ENCODE measurements at places on chromosomes 5 and 9.

DNA sequence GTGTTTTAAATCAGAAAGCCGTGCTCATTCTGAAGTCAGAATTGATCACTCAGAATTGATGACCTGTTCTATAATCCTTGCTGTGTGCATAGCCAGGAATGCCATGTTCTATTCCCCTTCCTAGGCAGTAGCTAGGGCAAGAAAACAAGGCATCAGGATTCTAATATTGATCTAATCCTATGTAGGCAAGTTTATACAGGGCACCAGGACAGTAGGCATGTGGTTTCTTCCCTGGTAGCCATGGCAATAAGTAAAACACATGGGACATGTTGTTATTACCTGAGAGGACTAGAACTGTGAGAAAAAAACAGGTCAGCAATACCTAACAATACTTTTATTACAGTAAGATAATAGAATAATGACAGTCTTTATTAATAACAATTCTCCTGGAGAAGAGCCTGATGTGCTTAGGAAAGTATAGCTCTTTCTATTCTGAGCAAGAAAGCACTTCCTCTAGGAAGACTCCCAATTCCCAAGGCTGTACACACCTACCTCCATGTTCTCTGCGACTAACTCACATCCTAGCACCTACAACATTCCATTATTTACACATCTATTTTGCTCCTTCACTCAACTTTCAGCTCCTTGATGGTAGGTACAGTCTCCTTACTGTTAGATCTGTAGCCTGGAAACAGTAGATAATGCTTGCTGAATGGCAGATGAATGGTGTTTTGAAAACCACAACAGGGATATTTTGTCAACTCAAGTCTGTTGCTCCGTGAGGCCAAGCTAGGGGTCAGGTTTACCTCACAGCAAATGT is 70.8 kb downstream of the STX17 start:
- no peak for DNase-seq

DNA sequence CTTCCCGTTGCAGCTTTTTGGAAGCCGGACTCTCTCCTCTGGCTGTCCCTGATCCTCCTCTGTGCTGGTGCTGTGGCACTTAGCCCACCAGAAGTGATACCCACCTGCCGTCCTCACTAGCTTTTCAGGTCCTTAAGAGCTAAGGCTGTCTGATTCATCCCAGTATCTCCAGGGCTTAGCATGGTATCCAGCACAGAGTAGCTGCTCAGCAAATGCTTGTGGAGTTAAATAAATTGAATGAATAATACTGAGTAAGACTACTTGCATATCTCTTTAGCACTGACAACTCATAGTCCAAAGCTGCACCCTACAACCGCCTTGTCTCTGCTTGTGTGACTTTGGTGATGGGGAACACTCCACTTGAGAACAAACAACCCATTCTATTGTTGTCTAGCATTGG is 7.7 kb upstream of the XPA start:
- no peak for DNase-seq

DNA sequence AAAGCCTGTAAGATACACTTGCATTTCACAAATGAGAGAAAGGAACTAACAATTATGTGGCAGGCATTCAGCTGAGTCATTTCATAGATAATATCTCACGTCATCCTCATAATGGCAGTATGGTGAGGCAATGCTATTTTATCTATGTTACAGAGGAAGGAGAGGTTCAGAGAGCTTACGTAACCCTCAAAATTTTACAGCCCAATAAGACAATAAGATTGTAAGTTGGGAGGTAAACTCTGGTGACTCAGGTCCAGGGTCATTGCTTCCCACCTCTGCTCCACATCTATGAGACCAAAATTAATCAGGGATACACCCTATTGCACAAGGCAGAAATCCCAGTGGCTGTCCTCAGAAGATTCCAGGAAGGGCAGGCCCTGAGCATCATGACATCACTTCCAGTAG is 309.7 kb downstream of the NSG2 start:
- DNase-seq = no peak

DNA sequence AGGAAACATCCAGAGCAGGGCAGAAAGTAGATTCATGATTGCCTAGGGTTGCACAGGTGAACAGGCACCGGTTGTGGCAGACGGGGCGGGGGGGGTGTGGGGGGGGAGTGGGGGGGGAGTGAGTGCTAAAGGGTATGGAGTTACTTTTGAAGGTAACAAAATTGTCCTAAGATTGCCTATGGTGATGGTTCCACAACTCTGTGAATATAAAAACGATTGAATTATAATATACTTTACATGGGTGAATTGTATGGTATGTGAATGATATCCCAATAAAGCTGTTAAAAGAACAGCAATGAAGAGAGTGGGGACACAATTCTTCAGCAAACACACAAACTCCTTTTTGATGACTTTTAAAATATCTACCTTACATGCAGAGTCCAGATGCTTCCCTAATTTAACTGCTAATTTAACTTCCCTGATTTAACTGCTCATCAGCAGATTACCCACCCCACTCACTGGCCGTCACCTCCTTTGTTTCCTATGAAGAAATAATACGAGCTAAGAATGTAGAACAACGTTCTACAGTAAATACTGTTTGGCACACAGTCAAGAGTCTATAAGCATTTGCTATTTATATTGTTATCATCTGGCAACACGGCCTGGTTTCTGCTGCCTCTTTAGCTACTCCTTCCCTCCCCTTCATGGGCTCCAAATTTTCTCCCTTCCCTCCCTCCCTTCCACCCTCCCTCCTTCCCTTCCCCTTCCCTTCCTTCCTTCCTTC is 83.5 kb downstream of the PTCH1 start:
- no peak for DNase-seq

DNA sequence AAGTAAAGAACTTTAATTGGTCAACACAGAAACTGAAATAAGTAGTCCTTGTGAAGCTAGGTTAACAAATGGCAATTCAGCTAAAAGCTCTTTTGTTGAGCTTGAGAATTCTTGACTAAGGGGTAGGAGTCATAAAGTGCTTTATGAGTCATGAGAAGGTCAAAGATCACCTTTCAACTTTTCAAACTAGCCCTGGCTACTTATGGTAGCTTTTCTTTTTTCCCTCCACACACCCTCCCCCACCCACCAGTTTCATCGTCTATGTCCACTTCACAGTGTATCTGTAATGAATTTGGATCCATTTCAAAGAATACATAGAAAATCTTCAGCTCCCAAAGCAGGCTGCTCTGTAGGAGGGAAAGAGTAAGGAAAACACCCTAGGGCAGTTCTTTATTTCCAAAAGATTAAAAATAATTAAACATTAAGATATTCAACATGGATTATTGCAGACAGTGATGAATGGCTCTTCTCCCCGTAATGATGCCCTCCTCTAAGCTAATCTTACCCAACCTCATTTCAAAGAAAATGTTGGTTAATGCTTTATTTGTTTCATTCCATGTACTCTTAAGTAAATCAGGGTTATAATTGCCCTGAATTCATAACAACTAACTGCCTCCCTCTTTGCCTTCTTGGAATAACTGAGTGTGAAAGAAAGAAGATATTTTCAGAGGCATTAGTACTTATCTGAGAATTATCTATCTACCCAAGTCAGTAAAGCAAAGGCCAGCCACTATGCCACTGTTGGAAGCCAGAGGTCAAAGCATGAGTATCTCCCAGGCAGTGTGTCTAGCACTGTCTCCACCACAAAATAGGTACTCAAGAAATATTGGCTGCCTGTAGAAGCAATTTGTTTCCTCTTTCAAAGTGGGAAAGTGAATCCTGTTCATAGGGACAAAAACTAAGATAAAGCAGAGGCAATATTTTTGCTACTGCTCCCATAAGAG is 290.6 kb downstream of the PIK3R1 start:
- DNase-seq = no peak

DNA sequence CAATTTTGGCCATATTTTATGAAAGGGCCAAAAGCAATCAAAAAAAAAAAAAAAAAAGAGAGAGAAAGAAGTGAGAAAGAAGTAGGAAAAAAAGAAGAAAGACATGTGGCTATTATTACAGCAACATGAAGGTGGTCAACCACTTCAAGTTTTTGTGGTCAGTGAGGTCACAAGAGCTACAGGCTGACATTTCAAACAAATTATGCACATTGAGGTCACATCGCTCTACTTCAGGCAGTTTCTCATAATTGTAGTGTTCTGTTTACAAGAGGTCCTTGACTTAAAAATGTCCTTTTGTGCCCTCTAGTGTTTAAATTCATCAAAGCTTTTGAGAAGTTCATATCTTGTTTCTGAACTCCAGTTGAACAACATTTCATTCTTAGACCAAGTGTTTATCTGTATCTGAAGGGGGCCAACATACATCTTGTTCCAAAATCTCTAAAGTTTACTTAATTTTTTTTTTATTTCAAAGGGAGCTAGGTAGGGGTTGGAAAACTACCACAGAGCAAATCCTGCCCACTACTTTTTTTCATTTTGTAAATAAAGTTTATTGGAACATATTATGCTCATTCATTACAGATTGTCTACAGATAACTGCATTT is 513.1 kb downstream of the PDE4D start:
- DNase-seq = no peak

DNA sequence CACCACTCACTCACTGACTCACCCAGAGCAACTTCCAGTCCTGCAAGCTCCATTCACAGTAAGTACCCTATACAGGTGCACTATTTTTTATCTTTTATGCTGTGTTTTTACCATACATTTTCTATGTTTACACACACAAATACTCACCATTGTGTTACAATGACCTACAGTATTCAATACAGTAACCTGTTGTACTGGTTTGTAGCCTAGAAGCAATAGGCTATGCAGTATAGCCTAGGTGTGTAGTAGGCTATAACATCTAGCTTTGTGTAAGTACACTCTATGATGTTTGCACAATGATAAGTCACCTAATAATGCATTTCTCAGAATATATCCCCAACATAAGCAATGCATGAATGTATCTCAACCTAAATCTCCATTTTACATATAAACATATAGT is 541.1 kb downstream of the NR2F1-AS1 start:
- no peak for DNase-seq

DNA sequence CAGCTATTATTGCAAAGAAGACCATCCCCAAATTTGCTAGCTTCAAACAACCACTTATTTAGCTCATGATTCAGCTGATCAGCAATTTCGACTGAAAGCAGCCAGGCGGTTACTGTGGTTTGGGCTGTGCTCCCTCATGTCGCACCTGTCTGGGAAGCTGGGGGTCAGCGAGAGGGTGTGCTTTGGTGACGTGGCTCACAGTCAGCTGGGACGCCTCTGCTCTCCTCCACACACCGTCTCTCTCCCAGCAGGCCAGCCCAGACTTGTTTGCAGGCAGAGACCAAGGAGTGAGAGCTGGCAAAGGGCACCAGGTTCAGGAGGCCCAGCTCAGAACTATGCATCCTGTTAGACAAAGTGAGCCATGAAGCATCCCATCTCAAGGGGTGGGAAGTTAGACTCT is 140.9 kb downstream of the SYK start:
- no peak for DNase-seq

DNA sequence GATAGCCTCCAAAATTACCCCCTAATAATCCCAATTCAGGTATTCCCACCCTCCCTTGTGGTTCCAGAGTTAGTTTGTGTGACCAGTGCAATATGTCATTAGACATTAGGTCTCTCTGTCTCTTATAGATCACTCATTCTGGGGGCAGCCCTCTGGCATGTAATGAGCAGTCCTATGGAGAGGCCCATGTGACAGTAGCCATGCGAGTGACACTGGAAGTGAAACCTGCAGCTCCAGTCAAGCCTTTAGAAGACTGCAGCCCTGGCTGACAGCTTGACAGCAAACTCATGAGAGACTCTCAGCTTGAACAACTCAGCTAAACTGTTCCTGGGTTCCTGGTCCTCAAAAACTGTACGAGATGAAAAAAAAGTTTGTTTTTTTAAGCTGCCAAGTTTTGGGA is 54.0 kb upstream of the HSPB3 start:
- DNase-seq = no peak

DNA sequence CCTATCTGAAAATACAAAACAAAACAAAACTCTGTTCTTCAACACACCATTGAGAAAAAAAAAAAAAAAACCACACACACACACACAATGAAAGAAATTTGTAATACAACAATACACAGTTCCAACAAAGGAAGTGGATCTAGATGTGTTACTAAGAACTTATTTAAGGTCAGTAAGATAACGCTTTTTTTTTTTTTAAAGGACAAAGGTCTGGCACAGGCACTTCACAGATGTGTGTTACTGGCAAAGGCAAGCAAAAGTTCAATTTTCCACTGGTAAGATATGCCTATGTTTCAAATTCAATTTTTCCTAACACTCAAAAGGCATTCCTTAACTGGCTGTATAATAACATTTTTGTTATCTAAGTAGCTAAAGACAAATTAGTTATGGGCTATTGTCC is 3.6 kb downstream of the RFK start:
- no peak for DNase-seq

- DNase-seq = no peak
Observed at GRCh38 chr5:127428276-127428675, 89.2 kb upstream of the PRRC1 start.

DNA sequence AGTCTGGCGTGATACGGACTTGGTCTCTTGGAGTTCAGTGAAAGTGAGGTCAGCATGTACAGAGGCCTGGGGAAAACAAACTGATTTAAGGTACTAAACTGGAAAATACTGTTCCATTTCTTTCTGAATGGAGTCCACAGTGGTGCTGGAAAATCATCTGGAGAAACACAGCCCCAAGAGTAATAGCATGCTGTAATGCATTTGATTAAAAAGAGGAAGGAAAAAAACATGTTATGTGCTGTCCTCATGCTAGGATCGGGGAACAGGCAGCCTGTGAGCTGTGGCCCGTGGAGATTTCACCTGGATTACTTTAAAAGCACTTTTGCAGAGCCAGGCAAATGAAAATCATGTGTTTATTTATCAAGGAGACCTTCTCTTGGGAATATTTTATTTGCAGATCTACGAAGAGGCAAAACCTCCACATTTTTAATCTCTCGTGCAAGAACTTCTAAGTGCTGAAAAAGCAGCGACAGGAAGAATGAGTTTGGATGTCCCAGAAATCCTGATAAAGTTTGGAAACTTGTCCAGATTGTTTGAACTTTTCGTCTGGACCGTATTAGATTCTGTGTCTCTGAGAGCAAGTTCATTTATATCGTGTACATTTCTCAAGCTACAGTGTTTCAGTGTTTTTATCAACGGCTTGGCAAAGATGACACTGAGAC is 228.8 kb downstream of the GAS1 start:
- DNase-seq = no peak

GRCh38 chr5:55485073-55485472 is 49.7 kb downstream of the PLPP1 start:
- DNase-seq = no peak

- DNase-seq = no peak
Observed at GRCh38 chr9:94632737-94633136, 6.6 kb downstream of the FBP1 start.

DNA sequence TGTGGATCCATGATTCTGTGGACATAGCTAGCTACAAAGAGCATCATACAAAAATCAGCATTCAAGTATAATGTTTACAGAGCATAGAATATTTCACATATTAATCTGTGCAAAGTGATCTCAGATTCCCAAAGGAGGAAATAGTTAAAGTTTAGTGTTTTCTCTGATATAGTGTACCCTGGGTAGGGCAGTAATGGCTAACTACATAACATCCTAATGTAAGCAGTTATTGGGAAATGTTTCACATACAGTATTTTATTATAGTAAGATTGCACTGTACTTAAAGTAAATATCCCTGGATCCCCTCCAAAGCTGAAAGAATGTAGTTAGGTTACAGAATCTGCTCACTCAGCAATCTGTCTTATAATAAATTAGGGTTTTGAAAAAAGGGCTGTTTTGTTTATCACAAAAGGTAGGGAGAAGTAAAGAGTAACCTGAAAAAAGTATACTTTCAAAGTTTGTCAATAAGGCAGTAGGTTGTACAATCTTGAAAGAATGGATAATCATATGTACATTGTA is 52.5 kb upstream of the SMARCA2 start:
- DNase-seq = no peak

- DNase-seq = no peak
Observed at GRCh38 chr9:71628247-71628646, 140.1 kb downstream of the CEMIP2 start.

All from 8988T (cell line).